ENCODE measurements at places on chromosomes 1 and 21.
A peak's percentile ranks its signal among the peaks of the same experiment; 100 is the strongest.

DNA sequence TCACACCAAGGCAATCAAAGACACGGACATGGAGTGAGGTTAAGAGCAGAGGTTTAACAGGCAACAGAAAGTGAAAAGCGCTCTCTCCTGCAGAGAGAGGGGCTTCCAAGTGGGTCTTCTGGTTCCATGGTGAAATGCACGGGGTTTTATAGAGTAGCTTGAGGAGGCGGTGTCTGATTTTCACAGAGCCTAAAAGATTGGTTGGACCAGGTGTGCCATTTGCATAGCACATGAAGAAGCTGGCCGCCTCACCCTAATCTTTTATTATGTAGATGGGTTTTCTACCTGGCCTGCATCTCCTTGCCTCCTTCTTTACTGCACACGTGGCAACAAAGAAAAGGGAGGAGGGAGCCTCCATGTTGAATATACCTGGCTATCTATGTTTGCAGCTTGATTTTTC, 197.3 kb downstream of the RYR2 start:
- peak; percentile 81 for DNase-seq

- no peak for DNase-seq
Observed at GRCh38 chr1:111283838-111284237, 6.8 kb upstream of the CHIA start.

DNA sequence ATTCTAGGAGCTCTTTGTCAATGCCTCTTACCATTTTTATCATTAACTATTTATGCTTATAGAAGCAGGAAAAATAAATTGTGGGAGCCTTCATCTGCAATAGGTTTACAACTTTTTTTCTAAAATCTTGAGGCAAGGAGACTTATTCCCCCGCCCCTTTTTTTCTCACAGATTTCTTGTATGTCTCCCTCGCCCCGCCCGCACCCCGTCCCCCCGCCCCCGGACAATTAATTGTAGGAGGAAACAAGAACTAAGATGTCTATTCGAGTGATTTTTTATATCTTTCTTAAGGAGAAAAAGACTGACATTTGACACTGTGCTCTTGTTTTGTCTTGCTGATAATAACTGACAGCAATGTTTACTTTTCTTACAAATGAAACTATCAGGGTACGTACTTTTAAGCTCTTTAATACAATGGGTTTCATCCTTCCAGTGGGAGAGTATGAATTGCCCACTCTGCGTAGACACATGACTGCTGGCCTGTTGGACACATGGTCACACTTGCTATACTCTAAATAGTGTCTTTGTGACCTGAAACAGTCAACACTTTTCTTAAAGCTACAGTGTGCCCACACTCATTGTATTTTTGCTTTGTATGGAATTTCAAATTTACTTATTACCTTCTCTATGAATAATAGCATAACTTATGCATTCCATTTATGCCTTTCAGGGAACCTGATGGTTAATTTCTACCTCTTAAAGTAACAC, 1.5 kb upstream of the IVNS1ABP start:
- DNase-seq: no peak

- DNase-seq: no peak
Observed at GRCh38 chr1:19405761-19406487, 79.4 kb downstream of the CAPZB start.

DNA sequence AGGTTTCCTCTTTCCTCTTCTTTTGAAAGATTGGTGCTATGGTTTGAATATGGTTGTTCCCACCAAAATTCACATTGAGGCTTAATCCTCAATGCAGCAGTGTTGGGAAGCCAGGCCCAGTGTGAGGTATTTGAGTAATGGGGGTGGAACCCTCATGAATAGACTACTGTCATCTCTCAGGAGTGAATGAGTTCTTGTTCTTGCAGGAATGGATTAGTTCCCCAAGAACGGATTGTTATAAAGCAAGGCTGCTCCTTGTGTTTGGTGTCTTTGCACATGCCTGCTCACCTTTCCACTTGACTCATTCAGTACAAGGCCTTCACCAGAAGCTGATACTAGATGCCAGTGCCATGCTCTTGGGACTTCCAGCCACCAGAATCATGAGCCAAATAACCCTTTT, 223.2 kb downstream of the BACH1 start:
- DNase-seq: no peak
